ENCODE measurements at places on chromosomes 7 and 10.

- DNase-seq: no peak
These were observed 122.3 kb downstream of the TRIL start for GRCh38 chr7:28835800-28836199.

- DNase-seq: peak; percentile 50
These were observed 270.6 kb downstream of the TWIST1 start for GRCh38 chr7:18846765-18847215.

DNA sequence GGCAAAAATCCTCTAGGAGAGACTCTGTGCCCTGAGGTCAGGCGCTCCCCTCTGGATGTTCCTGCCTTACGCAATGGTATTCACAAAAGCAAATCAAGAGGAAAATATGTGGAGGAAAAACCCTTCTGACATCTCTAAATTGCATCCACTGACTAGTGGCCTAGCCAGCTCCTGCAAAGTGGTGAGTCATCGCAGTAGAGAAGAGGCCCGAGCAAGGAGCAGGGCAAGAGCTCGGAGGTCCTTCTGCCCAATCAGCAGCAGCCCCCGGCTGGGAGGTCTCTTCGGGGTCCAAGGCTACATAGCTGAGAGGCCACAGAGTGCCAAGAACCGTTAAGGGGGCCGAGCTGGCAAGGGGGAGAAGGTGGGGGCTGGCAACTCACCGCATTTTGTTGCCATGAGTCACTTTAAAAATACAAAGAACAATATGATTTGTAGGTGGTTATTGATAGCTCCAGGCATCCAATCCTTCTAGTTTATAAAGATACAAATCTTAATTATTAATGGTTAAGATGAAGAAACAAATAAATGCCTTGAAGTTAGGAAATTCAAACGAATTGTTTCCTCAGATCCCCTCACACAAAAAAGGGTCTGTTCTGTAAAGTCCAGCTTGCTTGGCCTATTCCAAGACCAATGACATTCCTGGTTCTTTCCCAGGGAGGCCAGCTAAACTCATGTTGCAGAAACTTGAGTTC lies 161.6 kb downstream of the PKD1L1 start:
- no peak for DNase-seq

DNA sequence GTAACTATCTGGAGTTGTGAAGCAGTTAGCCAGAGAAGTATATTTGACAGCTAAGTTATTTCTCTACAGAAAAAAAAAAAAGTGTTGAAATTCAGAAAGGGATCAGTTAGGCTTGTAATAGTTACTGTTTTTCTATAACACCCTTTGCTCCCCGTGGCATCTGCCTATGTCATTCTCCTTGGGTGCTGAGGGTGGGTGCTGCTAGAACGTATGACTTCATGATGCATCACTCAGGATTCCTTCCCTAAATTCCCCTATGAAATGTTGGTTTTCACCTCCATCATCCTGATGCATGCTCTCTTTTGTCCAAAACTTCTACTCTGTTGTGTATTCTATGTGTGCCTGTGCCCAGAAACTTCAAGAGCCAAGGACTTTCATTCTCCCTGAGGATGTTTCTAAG lies 536.4 kb downstream of the GRM8 start:
- DNase-seq: no peak

DNA sequence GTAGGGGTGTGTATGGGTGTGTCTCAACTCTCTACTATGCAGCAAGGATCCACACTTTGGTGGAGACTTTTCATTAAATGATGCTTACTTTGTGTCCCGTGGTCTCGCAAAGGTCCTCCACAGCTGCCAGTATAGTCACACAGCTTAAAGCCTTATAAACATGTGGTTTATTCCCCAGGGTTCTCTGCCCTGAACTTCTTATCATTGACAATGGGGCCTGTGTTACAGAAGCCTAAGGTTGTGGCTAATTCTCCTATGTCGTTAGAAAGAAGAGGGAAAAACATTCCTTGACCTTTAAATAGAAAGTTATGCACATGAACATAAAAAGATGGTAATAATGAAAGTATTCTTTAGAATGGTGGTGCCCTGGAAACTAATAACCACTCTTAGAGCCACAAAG lies 201.4 kb downstream of the INHBA start:
- no peak for DNase-seq

DNA sequence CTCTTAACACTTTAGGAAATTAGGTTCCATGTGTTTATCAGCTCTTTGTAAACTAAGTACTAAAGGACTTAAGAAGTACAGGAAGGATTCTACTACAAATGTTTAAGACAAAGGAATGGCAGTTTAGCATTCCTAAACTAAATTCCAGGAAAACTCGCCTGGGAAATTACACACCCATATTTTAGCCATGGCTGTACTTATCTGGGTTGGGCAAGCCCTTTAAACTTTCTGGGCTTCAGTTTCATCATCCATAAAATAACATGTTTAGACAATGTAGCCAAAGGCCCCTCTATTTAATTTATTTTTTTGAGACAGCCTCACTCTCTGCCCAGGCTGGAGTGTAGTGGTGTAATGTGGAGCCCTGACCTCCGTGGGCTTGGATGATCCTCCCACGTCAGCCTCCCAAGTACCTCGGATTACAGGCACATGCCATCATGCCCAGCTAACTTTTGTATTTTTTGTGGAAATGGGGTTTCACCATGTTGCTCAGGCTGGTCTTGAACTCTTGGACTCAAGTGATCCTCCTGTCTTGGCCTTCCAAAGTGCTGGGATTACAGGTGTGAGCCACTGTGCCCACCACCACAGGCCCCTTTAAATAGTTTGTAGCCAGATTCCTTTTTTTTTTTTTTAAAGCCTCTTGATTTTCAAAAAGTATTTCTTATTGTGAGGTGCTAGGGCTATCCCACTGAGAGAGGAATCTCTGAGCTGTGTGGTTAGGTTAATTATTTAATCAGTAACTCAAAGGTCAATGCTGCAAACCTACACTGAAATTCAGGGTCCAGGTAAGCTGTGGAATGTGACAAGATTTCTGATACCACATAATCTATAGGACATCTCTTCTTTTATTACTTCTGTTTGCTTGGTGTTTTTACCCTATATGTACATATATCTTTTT lies 32.1 kb downstream of the TMEM60 start:
- DNase-seq: no peak

DNA sequence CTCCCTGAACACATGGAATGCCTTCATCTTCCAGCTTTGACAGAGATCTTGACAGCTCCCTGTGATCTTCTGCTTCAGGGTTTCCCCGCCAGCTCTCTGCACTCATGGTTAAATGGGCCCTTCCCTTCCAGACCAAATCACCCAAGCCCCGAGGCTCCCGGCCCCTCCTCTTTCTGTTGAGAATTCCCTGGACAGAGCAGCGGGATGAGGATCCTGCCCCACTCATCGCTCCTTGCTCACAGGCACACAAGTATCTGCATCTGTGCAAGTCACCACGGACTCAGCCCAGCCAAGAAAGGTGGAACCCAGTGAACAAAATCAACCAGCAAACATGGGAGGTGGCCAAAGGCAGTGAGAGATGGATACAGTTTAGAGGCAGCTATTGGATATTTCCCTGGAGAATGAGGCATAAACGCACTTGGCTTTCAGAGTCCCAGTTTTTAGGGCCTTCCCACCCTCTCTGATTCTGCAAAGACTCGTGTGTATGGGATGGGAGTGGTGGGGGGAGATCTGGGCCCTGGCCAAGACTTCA lies 37.7 kb upstream of the CXCL12 start:
- no peak for DNase-seq

- no peak for DNase-seq
These were observed 158.3 kb upstream of the KCND2 start for GRCh38 chr7:120114626-120115025.

GRCh38 chr10:63173468-63174232 lies 40.5 kb downstream of the NRBF2 start:
- DNase-seq: no peak

- no peak for DNase-seq
These were observed 1.3 kb upstream of the NDST2 start for GRCh38 chr10:73812657-73813056.

DNA sequence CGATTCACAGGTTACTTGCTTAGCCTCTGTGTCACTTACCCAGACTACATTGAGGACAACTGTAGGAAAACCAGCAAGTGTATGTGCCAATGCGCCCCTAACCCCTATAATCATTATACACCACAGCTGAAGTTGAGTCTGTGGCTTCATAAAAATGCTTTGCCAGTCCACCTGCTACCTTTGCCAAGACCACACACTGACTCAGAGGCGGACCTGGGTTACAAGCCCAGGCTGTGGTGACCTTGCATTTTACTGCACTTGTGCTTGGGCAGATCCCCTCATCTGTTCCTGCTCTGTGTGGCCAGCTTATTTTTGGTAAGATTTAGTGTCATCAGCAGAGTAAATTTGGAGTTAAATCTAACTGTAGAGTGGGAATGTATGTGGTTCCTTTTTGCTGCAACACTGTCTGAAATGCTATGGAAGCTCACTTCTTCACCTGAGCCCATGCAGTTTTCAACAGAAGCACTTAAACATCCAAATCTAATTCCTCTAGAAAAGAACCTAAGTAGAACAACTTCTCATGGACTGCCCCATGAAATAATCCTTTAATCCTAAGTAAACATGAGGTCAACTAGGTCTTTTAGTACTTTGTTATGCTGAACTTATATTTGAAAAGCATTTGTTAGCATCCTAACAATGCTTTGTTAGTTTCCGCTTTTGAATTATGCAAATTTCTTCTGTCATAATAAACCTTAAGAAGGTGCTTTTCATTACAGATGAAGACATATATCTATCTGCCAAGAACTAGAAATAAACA lies 96.2 kb upstream of the AMPH start:
- DNase-seq: no peak

DNA sequence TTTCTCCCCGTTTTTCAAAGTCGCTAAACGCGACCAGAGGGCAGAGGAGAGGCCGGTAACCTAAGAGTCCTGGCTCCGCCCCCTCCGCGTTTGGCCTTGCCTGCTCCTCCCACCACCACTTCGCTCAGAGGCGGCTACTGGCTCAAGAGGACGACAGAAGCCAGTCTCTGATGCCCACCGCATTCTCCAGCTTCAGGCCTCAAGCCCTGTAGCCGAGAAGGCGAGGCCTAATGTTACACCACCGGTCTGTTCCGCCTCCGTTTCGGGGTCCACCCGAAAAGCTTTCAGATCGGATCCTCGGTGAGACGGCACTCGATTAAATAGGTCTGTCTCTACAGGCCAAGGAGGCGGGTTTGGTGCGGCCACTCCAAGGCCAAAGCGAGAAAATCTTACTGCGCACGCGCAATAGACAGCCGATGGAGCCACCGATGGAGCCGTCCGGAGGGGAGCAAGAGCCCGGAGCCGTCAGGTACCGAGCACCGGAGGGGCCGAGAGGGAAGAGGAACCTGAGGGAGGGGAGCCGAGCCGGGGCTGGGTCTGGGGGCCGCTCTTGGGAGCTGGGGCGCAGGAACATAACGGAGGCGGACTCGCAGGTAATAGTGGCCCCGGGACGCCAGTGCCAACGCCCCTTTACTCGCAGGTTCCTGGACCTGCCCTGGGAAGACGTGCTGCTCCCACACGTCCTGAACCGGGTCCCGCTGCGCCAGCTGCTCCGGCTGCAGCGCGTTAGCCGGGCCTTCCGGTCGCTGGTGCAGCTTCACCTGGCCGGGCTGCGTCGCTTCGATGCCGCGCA lies at the start of gene FBXL15:
TSS of gene FBXL15 (plus strand) at position 123 of the 793 bp plus-strand sequence. CDS start at position 417, 294 bp downstream.
- DNase-seq: peak; percentile 96

- DNase-seq: no peak
These were observed 18.5 kb downstream of the DDIT4 start for GRCh38 chr10:72292223-72292691.

GRCh38 chr7:71694665-71695064 lies 562.7 kb downstream of the GALNT17 start:
- DNase-seq: no peak

GRCh38 chr7:98418636-98419315 lies 17.9 kb upstream of the BAIAP2L1 start:
- DNase-seq: peak; percentile 31

DNA sequence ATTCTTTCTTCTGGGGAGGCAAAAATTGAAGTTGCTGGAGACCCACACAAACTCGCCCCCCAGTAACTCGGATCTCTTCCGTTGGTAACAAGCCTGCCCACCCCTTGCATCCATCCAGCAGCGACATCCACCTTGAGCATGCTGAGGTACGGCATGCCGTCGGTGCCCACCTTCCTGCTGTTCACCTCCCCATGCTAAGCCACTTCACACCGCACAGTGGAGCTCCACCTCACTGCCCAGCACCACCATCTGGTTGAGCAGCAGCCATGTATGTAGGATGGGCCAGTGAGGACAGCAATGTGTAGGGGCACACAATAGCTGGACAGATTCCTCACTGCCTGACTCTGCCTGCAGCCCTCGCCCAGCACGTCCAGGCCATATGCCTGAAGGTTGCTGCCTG lies 138.1 kb upstream of the ZNF92 start:
- peak; percentile 24 for DNase-seq

DNA sequence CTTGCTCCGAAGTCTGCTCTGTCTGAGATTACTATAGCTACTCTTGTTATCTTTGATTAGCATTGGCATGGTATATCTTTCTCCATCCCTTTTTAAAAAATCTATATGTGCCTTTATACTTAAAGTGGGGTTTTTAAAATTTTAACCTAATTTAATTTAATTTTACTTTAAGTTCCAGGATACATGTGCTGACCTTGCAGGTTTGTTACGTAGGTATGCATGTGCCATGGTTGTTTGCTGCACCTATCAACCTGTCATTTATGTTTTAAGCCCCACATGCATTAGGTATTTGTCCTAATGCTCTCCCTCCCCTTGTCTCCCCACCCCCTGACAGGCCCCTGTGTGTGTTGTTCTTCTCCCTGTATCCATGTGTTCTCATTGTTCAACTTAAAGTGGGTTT lies 54.6 kb downstream of the TBC1D12 start:
- DNase-seq: no peak

GRCh38 chr10:88986549-88987242 lies 3.9 kb upstream of the FAS start:
- peak; percentile 30 for DNase-seq

- no peak for DNase-seq
These were observed 20.3 kb downstream of the SLIT1 start for GRCh38 chr10:97165499-97165898.

DNA sequence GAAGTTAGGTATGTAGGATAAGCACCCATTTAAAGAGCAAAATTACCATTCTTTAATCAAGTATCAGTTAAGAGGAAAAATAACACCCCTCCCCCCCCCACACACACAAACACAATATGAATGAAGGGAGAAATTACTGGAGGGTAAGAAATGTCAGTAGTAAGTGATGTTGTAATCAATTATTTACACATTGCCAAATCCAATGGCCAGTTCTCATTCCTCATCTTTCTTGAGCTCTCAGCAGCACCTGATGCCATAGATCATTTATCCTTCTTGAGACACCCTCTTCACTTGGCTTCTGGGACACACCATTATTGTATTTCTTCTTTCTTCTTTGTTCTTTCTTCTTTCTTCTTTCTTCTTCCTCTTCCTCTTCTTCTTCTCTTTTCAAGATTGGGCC lies 33.7 kb upstream of the FAM3C start:
- no peak for DNase-seq

Data from NCI-H146 (cell line).